Activated CD4-positive, alpha-beta T cell treated with anti-CD3 and anti-CD28 coated beads, Interleukin-2, amount 10 ng/mL, durations not matched to agents 24 days and 14 days (primary cell): ENCODE measurements at places on chromosomes 7 and 10. TPM values are rescaled to one million over a fixed set of nuclear protein-coding genes. Genes with fewer than 3 reads are reported as not detected.

ARHGAP19 gene
- total RNA-seq, result 26.4 and 30.7 TPM in 2 replicates

- no peak for DNase-seq
Observed at GRCh38 chr10:88080213-88080612, 216.8 kb downstream of the PTEN start.

- DNase-seq, result no peak
Observed at GRCh38 chr10:131725581-131726069, 175.2 kb upstream of the PPP2R2D start.

NET1 gene
- 35.1 and 40.3 TPM in 2 replicates for total RNA-seq

BTRC gene
- 16.2 and 19.0 TPM in 2 replicates for total RNA-seq

GPR85 gene
- not detected in 2 replicates for total RNA-seq

DNA sequence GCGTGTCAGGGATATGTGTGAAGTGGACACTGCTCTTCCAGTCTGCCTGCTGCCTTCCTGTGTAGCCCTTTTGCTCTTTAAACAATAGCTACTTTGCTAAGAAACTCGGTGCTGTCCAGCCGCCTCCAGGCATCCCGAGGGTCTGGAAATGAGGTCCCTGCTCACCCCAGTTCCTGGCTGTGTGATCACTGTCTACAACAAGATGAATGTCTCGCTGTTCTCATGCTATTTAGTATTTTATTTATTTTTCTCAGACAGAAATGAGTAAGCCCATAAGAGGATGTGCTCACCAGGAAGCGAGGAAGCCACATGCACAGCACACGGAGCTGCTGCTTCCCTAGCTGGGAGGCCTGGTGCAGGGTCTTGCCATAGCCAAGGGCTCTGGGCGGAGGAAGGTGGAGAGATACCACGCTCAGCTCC is 167.0 kb upstream of the PITRM1 start:
- DNase-seq, result no peak

CYP2W1 gene
- total RNA-seq, result not detected in 2 replicates
